ENCODE measurements at places on chromosomes 12 and 14. TPM values are rescaled to one million over a fixed set of nuclear protein-coding genes. Genes with fewer than 3 reads are reported as not detected.

Gene DIO3
- total RNA-seq = 0.03 TPM

Gene SLC41A2
- total RNA-seq = 21.7 TPM

Gene ATP2B1
- 54.1 TPM for total RNA-seq

Gene TTLL5
- total RNA-seq = 14.4 TPM

Gene PIWIL1
- 0.03 TPM for total RNA-seq

Gene LIN7A
- 0.33 TPM for total RNA-seq

Gene PRH2
- not detected for total RNA-seq

Gene RGS6
- not detected for total RNA-seq

Gene SELPLG
- total RNA-seq = 0.83 TPM

Gene HNRNPC
- total RNA-seq = 1,109 TPM

Gene GAS2L3
- total RNA-seq = 9.2 TPM

Gene KCNK13
- 0.11 TPM for total RNA-seq

Gene FZD10
- not detected for total RNA-seq

Gene LRRC43
- 0.37 TPM for total RNA-seq

Gene TRIM9
- 10.5 TPM for total RNA-seq

Gene KLRC4
- not detected for total RNA-seq

Gene SERPINA9
- total RNA-seq = not detected

Gene PRPF39
- 23.3 TPM for total RNA-seq

Gene RPL10L
- not detected for total RNA-seq

Gene GPR135
- 1.2 TPM for total RNA-seq

Gene GPR137C
- total RNA-seq = 0.08 TPM

Gene IL26
- not detected for total RNA-seq

Gene ANKRD33
- total RNA-seq = 0.12 TPM

Gene VRTN
- total RNA-seq = not detected

Gene ZNF385A
- 20.3 TPM for total RNA-seq

Gene FOS
- 7.8 TPM for total RNA-seq

Gene OR4E2
- total RNA-seq = not detected

Gene PTPRQ
- 0.03 TPM for total RNA-seq

Data from A549 treated with CORT108297 at 1 μM for 4 hours (cell line).